ENCODE measurements at places on chromosomes 7 and 10.

GRCh38 chr10:121406823-121407545, 191.3 kb downstream of the FGFR2 start:
- DNase-seq, result no peak

DNA sequence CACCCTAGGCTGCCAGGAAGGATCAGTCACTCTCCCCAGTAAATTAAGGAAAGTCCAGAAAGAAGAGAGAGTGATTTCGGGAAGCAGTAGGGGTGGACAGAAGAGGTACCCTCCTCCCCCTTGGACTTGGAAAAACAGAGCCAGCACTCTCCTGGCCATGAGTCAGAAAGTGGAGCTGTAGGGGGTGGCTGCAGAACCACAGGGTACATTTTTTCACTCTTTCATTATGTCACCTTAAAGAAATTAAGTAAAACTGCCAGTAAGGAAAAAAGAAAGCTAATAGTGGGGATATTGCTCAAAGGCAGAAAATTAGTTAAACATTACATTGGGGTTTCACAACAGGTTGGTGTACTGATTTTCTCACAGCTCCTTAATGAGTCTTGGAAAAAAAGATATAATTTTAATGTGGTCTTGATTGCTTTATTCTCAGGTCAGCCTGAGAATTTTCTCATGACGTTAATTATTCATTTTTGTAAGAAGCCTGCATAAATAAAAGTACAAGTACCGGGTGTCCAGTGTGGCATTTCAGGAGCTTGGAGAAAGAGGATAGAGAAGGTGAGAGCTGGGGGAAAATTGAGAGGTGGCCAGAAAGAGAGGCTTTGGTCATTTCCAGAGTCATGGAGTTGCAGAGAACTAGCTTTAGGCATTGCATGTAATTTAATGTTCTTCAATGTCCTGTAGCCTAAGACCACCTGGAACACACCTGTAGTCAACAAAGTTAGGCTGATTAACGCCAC, 23.2 kb upstream of the AOAH start:
- DNase-seq, result no peak

- DNase-seq, result no peak
Measured at GRCh38 chr7:40316176-40316575, 181.4 kb downstream of the SUGCT start.

- no peak for DNase-seq
Measured at GRCh38 chr10:35412900-35413491, 76.7 kb downstream of the CCNY start.

DNA sequence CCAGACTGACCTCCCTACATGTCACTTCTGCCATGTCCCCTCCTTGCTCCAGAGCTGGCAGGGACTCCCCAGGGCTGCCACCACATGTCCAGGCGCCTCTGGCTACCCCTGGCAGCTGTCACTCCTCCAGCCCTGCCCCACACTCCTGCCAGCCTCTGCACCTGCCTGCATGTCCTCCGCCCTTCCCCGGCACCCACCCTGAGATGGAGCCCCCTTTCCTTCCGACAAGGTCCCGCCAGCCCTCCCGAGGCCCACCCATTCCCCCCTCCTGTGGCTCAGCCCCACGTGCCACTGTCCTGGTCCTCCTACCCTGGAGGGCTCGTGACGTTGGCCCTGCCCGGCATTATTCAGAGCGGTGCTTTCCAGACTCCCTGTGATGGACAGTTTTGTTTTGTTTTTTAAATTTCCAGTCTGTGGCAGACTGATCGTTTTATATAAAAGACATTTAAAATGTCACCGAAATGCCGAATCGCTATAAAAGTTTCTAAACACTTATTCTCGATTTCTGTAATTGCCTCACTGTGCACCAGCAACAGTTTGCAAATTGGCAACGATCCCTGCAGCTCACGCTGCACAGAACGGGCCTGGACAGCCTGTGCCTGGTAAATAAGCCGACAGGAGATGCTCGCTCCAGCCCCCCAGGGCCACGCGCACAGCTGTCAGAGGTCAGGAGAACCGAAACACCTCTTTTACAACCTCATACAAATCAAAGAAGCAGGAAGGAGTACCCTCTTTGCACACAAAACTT, 111.1 kb upstream of the SH2B2 start:
- DNase-seq, result peak; percentile 45

- DNase-seq, result no peak
Measured at GRCh38 chr10:22369434-22370072, 24.3 kb downstream of the SPAG6 start.

- no peak for DNase-seq
Measured at GRCh38 chr10:73920089-73920488, 9.2 kb downstream of the PLAU start.

GRCh38 chr7:17878627-17879026, 61.7 kb downstream of the SNX13 start:
- DNase-seq, result no peak

DNA sequence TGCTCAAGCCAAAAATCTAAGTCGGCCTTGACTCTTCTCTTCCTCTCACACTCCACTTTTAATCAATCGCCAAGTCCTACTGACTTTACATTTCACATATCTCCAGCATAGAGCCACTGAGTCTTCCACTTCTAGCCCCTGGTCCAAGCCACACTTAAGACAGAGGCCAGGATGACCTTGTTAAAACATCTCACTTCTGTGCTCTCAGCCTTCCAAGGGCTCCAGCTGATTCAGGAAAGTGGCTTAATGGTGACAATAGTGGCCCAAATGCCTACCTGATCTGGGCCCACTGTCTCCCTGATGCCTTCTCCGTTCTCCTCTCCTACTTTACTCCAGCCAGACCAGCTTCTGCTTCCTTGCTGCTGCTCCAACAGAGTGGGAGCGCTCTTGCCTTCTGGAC, 4.4 kb downstream of the TBATA start:
- DNase-seq, result no peak

DNA sequence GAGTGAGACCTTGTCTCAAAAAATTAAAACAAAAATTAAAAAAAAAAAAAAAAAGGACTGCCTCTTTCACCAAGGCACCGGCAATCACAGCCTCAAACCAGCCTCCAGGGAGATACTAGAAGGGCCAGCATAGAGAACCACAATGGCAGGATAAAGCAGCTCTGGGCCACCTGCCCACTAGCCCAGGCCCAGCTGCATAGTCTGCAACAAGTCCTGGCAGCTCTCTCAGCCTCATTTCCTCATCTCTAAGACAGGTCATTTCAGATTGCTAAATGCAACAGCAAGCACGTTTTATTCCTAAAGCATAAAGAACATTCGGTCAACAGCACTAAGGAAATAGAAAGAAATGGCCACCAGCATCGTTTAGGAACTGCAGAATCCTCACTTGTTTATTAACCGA, 28.8 kb downstream of the XPNPEP1 start:
- peak; percentile 46 for DNase-seq

- DNase-seq, result no peak
Measured at GRCh38 chr7:41696323-41696916, 6.5 kb downstream of the INHBA start.

GRCh38 chr7:155662343-155663043, 18.0 kb downstream of the RBM33 start:
- DNase-seq, result no peak

DNA sequence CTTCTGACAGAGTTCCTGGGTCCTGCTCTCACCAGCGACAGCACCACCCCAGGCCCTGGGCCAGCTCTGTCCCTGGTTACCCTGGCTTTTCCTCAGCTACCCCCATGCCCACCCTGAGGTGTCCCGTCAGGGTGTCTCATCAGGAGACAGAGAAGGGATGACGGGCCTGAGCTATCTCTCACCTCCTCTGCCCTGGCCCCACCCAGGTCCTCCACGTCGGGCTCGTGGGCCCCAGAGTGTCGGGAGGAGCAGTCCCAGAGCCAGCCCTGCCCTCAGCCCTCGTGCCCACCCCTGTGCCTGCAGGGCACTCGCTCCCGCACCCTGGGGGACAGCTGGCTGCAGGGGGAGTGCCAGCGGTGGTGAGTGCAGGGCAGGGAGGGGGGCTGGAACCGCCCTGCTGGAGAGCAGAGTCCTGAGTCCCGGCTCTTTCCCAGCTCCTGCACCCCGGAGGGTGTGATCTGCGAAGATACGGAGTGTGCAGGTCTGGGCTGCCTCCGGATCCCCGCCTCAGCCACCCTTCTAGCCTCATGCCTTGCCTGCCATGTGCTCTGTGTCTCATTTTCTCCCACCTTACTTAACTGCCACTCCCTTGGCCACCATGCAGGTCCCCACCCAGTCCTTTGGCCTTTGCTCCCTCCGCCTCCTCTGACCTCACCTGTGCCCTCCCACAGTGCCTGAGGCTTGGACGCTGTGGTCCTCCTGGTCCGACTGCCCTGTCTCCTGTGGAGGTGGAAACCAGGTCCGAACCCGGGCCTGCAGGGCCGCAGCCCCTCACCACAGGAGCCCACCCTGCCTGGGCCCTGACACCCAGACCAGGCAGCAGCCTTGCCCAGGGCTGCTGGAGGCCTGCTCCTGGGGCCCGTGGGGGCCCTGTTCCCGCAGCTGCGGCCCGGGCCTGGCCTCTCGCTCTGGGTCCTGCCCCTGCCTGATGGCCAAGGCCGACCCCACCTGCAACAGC, 16.7 kb upstream of the ZNF862 start:
- no peak for DNase-seq

- DNase-seq, result no peak
Measured at GRCh38 chr7:81902536-81902935, 132.7 kb upstream of the HGF start.

- DNase-seq, result no peak
Measured at GRCh38 chr10:4217653-4218052, 432.6 kb upstream of the KLF6 start.

DNA sequence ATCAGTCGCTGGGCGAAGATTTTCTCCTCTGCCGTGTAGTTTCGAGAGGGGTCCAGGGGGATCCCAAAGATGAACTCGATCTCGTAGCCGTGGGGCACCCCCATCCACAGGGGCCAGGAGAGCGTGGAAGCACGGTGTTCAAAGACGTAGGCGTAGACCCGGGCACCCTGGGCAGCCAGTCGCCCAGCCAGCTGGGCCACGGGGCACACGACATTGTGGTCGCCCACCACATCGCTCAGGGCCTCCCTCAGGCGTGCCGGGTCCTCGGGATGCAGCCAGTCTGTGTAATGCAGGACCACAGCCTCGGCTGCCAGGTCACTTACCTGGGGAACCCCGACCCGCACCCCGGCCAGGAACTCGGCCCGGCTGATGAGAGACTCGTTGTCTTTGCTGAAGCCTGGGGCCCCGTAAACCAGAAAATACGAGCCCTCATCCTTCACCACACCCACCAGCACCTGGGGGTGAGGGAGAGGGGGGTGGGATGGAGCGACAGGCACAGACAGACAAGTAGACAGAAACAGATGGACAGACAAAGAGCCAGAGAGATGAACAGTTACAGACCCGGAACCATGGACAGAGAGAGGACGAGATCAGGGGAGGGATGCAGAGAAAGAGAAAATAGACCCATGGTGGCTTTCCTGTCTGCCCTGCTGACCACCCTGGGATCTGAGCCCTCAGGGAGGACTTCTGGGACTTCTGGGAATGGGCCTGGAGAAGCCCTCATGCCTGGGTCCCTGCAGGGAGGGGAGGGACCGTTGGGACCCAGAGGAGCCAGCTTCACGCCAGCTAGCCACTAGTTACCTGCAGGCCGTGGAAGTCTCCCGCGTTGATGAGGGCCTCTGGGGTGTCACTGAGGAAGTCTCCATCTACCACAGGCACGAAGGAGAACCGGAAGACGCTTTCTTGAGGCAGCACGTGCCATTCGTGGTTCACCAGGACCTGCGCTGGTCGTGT, 3.0 kb downstream of the ACHE start:
- no peak for DNase-seq

DNA sequence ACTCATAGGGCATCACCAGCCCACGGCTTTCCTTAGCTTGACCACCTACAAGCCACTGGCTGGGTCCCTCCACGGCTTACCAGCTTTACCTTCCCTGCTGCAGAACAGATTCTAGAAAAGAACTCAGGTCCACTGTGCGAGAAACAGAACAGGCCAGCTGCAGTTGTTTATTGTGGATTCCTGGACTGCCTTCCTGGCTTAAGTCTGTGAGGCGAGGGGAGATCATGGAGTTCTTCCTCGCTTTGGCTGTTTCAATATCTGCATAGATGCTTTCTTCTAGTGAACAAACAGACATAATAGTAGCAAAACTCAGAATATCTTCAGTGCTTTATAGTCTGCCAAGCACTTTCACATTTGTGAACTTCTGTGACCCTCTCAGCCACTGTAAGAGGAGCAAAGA, 162.9 kb upstream of the HABP2 start:
- DNase-seq, result no peak

GRCh38 chr7:108860615-108861014, 290.9 kb downstream of the DNAJB9 start:
- DNase-seq, result no peak

- no peak for DNase-seq
Measured at GRCh38 chr7:146116521-146117222, at the start of gene CNTNAP2. Gene CNTNAP2 (plus strand): TSS chr7:146116801. CDS start chr7:146116877, 76 bp downstream.

DNA sequence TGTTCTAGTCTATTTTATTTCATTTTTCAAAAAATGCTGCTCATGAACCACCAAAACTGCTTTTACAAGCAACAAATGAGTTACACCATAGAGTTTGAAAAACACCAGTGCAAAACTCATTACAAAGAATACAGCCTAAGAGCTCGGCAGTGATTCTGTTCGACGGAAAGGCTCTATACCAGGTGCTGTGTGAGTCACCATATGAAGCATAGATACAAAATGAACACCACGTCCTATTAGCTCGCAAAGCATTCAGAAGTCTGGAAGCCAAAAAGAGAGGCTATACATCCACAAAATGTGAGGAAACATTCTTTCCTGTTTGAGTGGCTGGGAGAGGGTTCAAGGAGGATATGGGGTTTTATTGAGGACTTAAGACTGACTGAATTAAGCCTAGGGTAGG, 136.1 kb downstream of the ATE1 start:
- DNase-seq, result no peak

DNA sequence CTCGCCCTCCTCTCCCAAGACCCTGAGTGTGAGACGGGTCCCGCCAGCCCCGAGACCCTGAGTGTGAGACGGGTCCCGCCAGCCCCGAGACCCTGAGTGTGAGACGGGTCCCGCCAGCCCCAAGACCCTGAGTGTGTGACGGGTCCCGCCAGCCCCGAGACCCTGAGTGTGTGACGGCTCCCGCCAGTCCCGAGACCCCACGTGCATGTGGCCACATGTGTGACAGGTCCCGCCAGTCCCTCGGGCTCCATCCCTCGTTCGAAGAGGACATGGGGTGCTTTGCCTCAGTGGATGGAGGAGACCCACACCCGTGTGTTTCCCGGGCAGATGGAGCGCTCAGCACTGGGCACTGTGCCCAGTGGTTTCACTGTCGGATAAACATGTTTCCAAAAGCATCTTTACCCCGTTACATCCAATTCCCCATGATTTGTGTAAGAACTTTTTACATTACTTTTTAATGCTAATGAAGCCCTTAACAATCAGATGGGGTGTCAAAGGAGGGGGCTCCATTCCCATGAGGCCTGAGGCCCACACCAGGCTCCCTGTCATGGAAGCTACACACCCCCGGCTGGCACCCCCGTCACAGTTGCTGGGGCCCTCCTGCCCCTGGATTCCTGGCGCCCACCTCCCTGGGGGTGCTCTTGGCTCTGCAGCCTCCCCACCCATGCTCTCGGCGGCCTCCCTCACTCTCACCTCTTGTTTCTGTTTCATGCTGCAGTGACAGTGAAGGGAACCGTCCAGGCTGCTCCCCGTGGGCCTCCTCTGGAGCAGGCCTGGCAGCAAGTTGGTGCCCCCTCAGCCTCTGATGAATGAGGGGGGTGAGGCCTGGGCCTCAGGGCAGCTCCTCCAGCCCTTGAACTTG, 48.5 kb upstream of the CFAP46 start:
- DNase-seq, result no peak

Measured in C1 segment of cervical spinal cord (tissue), 14 donors.